Naive thymus-derived CD8-positive, alpha-beta T cell (primary cell): ENCODE measurements at places on chromosomes 2 and 18.

- DNase-seq: no peak
Observed at GRCh38 chr2:23096906-23097602, 287.9 kb upstream of the KLHL29 start.

DNA sequence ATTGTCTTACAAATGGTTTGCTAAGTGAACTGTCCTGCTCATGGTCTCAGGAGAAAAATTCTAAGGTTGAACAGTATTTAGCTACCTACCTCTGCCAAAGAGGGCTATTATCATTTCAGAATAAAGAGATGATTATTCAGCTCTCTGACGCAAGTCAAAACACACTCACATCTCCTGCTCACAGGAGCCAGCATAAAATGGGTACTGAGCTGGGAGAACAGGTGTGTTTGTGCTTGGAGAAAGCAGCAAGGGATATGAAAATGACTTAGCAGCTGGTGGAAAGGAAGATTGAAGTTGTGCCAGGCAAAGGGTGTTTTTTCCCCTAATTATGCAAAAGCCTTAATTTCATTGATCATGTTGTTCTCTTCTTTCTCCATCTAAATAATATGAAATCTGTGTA is 47.3 kb upstream of the TANK start:
- no peak for DNase-seq

DNA sequence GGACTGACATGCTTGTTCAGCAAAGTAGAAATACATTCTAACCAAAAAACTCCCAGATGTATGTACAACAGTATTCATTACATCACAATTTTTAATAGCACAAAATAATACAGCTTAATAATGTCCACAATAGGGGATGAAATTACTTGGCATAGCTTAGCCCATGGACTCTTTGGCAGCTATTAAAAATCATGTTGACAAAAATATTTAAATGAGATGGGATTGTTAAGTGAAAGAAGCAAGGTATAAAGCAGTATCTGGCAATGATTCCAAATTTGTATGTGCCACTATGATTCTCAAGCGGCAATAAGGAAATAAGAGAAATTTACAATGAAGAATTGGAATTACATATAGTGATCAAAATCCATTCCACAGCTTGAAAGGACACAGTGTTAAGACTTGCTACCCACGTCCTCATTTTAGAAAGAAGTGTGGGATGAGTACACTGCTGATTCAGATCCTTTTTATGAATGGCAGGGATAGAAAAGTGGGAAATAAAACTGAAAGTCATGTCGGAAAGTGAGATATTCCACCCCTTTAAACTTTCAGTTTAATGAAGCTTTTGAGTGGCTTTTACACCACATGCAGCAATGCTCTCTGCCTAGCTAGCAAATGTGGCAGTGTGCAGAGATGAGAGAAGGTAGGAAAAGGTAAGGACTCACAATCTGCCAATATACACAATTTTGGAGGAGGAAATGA is 2.4 kb downstream of the GAREM1 start:
- no peak for DNase-seq

DNA sequence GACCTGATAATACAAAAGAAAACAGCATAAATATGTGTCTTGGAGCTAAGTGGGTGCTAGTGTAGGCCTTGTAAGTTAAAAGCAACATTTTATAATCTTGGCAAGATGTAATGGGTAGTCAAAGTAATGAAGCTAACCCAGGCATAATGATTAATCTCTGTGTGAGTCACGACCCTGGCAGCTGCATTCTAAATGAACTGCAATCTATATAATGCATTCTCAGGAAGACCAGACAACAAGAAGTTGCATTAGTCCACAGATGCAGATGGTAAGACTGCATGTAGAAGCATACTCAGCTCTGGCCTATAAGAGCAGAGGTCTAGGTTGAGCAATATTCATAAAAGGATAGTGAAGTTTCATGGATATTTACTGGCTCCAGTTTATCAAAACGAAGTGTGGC is 85.6 kb upstream of the ETAA1 start:
- no peak for DNase-seq

GRCh38 chr2:31286961-31287550 is 53.1 kb downstream of the EHD3 start:
- DNase-seq: no peak

- no peak for DNase-seq
Observed at GRCh38 chr2:222907790-222908441, 47.1 kb downstream of the ACSL3 start.
